Activated CD8-positive, alpha-beta memory T cell treated with anti-CD3 and anti-CD28 coated beads for 1 hour (primary cell): ENCODE measurements at places on chromosomes 2 and 18.

GRCh38 chr2:32442020-32442467 lies 85.2 kb downstream of the BIRC6 start:
- no peak for DNase-seq

DNA sequence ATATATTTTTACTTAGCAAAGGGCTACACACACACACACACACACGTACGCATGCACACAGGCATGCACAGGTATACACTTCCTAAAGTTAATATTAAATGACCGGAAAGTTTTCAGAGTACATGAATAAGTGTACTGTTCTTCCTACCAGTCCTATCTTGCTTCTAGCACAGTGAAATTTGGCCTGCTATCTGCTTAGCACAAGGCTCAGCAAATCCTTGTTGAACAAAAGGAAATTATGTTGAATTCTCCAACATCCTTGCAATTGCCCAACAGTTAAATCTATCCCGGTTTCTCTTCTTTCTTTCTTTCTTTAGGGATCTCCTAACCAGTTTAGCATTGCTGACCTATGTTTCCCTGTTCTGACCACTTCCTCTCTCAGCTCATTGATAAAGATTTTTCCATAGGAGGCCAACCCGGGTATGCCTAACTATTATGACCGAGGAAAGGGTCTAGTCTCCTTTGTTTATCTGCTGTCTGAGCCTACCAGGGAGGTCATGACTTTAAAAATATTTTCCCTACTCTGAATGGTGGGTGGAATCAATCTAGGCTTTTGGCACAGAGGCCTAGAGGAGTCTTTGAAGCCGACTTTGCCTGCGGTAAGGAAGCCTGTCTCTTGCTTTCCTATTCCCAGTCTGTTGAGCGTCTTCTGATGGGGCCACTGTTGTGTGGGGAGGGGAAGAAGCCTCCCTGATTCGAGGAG lies 400.7 kb downstream of the HRH4 start:
- DNase-seq: no peak

GRCh38 chr2:9964334-9964980 lies 13.0 kb downstream of the GRHL1 start:
- no peak for DNase-seq

GRCh38 chr2:73063909-73064875 lies 7.3 kb downstream of the SFXN5 start:
- no peak for DNase-seq

GRCh38 chr2:68441994-68442322 lies 25.1 kb downstream of the FBXO48 start:
- no peak for DNase-seq

DNA sequence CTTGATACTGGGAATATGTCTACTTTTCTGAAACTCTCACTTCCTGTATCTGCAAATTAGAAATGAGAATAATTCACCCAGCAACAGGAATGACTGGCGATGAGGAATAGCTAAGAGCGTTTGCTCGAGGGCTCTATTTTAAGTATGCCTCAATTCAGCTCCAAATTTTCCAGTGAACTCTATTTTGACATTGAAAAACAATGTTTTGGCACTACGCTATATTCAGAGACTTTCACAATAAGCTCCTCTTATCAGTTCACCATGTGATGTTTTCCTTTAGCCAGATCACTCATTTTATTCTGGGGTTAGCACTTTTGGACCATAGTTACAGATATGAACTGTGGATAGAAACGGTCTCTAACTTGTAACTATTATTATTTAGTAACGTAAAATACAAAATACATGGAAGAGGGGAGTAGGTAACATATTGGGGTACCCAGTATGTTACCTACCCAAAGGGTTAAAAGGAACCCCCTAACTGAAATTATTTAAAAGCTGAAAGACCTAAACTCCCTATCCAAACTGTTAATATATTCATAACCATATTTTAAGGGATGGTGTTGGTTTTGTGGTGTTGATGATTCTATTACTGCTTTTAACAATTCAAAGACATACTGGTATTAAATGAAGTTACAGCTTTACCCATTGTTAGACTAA lies 28.1 kb downstream of the SLC40A1 start:
- DNase-seq: no peak

DNA sequence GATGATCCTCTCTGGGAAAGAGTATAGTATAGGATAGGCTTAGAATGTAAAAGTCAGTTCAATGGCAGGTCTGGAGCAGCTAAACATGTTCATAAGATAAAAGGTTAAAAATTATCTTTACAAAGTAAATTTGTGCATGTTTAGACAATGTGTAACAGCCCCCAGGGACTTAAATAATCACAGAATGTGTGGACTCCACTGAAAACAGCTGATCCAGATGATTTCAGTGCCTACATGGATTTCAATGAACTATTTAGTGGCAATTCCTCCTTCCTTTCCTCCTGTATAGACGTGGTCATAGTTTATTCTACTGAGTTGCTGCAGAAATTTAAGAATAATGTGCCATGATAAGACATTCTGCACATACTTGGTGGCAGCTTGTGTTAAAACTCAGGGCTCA lies 42.9 kb downstream of the ARHGEF33 start:
- DNase-seq: no peak

- DNase-seq: no peak
These were observed 521.2 kb downstream of the SLC4A3 start for GRCh38 chr2:220148471-220149248.

DNA sequence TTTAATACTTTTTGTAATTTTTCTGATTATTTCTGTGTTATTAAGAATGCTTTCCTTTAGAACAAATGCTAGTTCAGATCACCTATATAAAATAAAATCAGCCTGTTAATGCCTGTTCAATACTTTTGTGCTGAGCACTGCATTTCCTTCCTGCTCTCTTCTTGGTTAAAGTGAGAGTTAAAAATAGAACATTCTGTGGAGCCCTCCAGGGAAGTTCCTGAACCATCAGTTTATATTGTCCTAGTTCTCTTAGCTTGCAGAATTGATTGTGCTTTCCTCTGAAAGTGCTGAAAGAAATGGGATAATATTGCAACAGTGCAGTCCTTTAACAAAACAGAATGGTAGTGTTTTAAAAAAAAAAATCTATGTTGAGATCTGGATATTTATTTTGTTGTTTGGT lies 74.6 kb upstream of the UBXN4 start:
- no peak for DNase-seq

DNA sequence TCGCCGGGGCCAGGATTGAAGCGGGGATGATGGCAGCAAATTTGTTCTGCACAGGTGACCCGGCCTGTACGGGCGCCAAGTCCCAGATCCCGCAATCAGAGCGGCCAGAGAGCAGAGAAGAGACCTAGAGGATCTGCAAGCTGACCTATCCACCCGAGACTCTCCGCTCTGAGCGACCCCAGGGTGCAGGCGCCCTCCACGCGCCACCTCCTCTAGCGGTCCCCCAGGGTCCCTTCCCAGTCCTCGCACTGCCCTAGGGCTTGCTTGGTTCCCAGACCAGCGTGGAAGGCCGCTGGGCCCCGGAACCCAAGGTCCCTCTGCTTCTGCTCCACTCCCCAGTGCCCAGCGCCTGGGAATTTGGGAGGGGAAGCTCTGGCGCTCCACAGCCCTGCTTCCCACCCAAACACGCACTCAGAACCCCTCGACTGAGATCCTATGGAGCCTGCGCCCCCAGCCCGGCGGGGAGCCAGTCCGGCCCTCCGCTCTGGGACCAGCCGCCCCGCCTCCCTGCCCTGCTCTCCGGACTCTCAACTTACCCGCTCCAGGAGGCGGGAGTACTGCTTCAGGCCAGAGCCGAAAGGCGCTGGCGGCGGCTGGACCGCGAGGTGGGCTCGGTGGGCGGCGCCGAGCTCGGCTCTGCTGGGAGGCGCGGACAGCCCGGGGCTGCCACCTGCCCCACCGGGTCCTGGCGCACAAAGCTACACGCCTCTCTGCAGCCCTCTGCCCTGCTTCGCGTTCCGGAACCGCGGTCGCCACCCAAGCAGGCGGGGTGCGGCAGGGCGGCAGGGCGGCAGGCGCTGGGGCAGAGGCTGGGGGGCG lies 3.0 kb upstream of the SIX3 start:
- no peak for DNase-seq
